A549 treated with CORT108297 at 1 μM for 4 hours (cell line): ENCODE measurements at places on chromosomes 7 and 10. TPM values are rescaled to one million over a fixed set of nuclear protein-coding genes. Genes with fewer than 3 reads are reported as not detected.

Gene CYP3A7
- 0.06 TPM in 1 of 5 replicates, not detected in the others for total RNA-seq

Gene EPHB4
- total RNA-seq = 39.2 to 47.9 TPM (median 46.5 TPM) in 5 replicates

Gene MACROH2A2
- 23.2 to 30.3 TPM (median 28.1 TPM) in 5 replicates for total RNA-seq

Gene NUPR2
- total RNA-seq = not detected in 5 replicates

Gene AQP1
- 0.36 to 0.55 TPM (median 0.42 TPM) in 5 replicates for total RNA-seq

Gene NCF1
- total RNA-seq = 0.09 to 0.13 TPM (median 0.11 TPM) in 4 of 5 replicates, not detected in the other

Gene GSTO2
- 2.1 to 2.3 TPM (median 2.2 TPM) in 5 replicates for total RNA-seq

Gene ACHE
- 2.1 to 2.7 TPM (median 2.5 TPM) in 5 replicates for total RNA-seq

Gene ZNF655
- total RNA-seq = 56.3 to 60.1 TPM (median 57.7 TPM) in 5 replicates

Gene LOXL4
- total RNA-seq = 1.2 to 1.8 TPM (median 1.3 TPM) in 5 replicates

Gene HMX2
- total RNA-seq = 0.08 to 0.14 TPM (median 0.11 TPM) in 4 of 5 replicates, not detected in the other

Gene GNG11
- total RNA-seq = 34.6 to 38.9 TPM (median 35.4 TPM) in 5 replicates
